Dermis microvascular lymphatic vessel endothelial cell (primary cell): ENCODE measurements at places on chromosomes 5 and 9. TPM values are rescaled to one million over a fixed set of nuclear protein-coding genes. Genes with fewer than 3 reads are reported as not detected.

ADAMTS16 gene
- total RNA-seq, result under 0.01 TPM in 1 of 2 replicates, not detected in the other

DNAI1 gene
- not detected in 2 replicates for total RNA-seq

HMCN2 gene
- total RNA-seq, result under 0.01 TPM in 1 of 2 replicates, not detected in the other

NRG2 gene
- 0.51 and 0.77 TPM in 2 replicates for total RNA-seq

MEIKIN gene
- total RNA-seq, result not detected in 2 replicates
